K562 (cell line): ENCODE measurements at places on chromosomes 2 and 18.

GRCh38 chr2:42757981-42758740 lies 5.8 kb downstream of the OXER1 start:
- peaks cover 12% of the 10 kb centered on the region for H3K27me3 ChIP-seq
- peak; percentile 5 for DNase-seq
- no peak overlapping the region for H3K27ac ChIP-seq
- H3K36me3 ChIP-seq, result no peaks in the 10 kb centered on the region
- H3K4me3 ChIP-seq, result no peak overlapping the region

- no peaks in the 10 kb centered on the region for H3K36me3 ChIP-seq
- no peaks in the 10 kb centered on the region for H3K4me1 ChIP-seq
- no peak overlapping the region for H3K4me3 ChIP-seq
- no peak overlapping the region for H3K27ac ChIP-seq
Observed at GRCh38 chr2:191178806-191179514, 28.2 kb upstream of the STAT4 start.

- no peak overlapping the region for H3K27ac ChIP-seq
- H3K27me3 ChIP-seq, result no peaks in the 10 kb centered on the region
- H3K4me3 ChIP-seq, result no peak overlapping the region
- H3K36me3 ChIP-seq, result no peaks in the 10 kb centered on the region
Observed at GRCh38 chr2:219615894-219616293, 11.5 kb upstream of the SLC4A3 start.

GRCh38 chr2:231640641-231641111 lies 48.0 kb downstream of the TEX44 start:
- H3K4me3 ChIP-seq, result no peak overlapping the region
- DNase-seq, result peak; percentile 26
- H3K27me3 ChIP-seq, result no peaks in the 10 kb centered on the region
- H3K4me1 ChIP-seq, result peaks cover 15% of the 10 kb centered on the region
- no peak overlapping the region for H3K27ac ChIP-seq
- H3K36me3 ChIP-seq, result no peaks in the 10 kb centered on the region

- no peaks in the 10 kb centered on the region for H3K4me1 ChIP-seq
- H3K4me3 ChIP-seq, result no peak overlapping the region
- no peak for DNase-seq
- no peak overlapping the region for H3K27ac ChIP-seq
Observed at GRCh38 chr18:45774065-45774521, 50.1 kb downstream of the SLC14A1 start.
